ENCODE measurements at places on chromosomes 13 and 19.
A peak's percentile ranks its signal among the peaks of the same experiment; 100 is the strongest.

DNA sequence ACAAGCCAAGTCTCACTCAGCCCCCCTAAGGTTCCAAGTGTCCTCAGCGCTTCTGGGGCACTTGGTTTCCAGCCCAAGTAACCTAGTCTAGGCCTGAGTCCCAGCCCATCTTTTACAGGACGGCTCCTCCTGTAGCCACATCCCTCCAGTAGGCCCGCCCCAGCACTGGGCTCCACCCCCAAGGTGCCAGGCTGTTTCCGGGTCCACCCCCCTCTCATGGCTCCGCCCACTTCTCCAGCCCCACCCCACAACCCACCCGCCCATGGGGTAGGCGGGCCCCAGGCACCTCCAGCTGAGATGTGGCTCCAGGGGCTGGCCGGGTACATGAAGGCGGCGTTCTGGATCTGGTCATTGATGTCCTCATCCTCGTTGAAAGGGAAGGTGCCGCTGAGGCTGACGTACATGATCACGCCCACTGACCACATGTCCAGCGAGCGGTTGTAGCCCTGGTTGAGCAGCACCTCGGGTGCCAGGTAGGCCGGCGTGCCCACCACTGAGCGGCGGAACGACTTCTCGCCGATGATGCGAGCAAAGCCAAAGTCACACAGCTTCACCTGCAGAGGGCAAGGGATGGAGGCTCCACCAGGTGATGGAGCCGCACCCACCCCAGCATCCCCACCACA, 17.2 kb upstream of the DACT3 start:
- DNase-seq, result peak; percentile 51

- DNase-seq, result no peak
Measured at GRCh38 chr13:107834717-107835116, 380.6 kb downstream of the LIG4 start.

GRCh38 chr19:6587093-6587820, 3.7 kb downstream of the CD70 start:
- DNase-seq, result no peak

- DNase-seq, result no peak
Measured at GRCh38 chr13:40206241-40207000, 460.0 kb downstream of the FOXO1 start.

DNA sequence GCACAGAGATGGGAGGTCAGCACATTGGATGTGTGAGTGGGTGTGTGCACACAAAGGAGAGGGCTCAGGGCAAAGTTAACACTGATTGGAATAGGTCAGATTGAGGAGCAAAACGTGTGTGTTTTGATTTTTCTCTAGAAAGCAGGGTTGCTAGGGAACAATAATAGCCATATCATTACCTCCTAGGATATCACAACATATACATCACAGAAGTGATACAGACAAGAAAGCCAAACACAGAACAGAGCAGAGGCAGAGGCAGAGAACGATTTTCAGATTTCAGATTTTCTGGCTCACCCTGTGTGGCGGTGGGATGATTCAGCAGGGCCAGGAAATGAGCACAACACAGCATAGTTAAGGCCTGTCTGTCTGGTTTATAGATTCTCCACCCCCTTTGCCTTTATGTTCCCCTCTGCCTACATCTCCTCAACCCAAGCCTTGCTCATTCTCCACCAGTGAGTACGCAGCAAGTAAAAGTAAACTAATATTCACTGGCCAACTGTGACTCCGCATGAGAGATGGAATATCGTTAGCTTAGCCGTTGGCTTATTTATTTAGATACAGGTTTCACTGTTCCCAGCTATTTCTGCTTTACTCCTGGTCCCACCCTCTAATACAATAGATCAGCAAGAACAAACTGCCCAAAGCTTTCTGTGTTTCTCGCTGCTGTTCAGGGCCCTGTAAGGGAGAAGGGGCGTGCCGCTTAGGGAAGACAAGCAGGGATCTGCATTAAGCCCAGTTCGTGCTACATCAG, 182.7 kb upstream of the TSC22D1 start:
- DNase-seq, result no peak

DNA sequence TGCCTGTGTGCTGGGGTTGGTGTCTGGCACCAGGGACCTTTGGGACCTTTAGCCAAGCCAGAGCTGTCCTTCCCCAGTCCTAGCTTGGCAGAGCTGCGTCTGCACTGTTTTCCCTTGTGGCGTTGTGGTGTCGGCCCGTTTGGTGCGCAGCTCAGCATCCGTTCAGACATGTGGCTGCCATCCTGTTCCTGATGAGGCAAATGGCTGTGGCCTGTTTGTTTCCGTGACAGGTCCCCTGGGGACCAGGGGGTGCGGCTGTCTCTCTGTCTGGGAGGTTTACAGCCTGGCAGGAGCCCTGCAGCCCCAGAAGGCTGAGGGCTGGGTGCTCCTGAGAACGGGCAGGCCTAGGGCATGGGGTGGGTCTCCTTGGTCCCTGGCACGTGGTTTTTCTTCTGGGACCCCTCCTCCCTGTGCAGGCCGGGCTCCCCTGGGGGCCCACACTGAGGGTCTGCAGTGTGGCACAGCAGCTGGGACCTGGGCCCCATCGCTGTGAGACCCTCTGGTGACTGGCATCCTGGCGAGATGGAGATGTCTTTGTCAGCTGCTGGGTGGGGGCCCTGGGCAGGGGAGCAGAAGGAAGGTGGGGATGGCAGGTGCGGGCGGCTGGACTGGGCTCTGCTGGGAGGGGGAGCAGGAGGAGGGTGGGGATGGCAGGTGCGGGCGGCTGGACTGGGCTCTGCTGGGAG, 4.0 kb downstream of the SPPL2B start:
- DNase-seq, result no peak

DNA sequence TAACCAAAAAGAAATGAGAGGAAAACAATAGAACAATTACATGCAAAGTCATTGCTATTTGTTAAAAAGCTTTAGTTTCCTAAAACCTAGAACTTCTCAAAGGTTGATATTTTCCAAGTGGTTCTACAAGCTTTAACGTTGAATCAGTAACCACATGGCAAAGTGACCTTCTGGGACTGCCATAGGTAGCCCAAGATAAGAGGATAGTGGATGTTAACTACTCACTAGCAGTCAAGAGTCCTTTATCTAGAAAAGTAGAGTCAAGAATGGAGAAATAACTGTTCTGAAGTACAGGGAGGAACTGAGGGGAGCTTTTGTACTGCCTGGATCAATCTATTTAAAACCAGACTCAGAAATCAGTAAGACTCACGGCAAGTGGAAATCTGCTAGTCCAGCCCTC, 9.9 kb upstream of the SLC46A3 start:
- DNase-seq, result no peak

Data from hematopoietic multipotent progenitor cell treated with erythropoietin and hydrocortisone succinate and interleukin-3 and kit ligand, for 15 days (in vitro differentiated cells).